Peyer's patch (tissue), 4 donors: ENCODE measurements at places on chromosomes 12 and 14. TPM values are rescaled to one million over a fixed set of nuclear protein-coding genes. Genes with fewer than 3 reads are reported as not detected.

DNA sequence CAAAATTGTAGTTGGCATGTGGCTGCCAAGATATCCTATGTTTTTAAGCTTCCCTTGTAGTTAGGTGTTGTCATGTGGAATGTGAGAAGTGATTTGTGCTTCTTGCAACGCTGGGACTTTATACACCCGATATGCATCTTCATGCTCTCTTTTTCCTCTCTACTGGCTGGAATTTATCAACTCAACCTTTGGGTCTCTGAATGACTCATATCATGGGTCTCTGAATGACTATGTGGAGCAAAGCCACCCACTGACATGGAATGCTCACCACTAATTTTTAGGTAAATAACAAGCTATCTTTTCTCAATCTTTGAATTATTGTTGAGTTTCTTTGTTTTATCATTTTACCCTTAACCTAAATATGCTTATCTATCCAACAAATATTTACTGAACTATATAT lies 144.6 kb downstream of the ATP23 start:
- DNase-seq = no peak

DNA sequence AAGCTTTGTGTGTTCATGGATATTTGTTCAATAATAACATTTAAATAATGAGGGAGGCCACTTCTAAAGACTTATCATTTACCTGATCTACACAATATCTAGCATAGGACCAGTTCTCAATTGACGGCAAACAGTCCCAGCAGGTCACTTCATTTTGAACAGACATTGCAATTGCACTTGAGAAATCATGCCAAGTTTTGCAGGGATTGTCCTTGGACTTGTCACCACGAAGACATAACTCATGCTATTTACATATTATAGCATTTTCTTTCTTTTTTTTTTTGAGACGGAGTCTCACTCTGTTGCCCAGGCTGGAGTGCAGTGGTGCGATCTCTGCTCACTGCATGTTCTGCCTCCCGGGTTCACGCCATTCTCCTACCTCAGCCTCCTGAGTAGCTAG lies 34.5 kb upstream of the BICD1 start:
- no peak for DNase-seq

Gene ZNF384
- total RNA-seq = 82.8 TPM

DNA sequence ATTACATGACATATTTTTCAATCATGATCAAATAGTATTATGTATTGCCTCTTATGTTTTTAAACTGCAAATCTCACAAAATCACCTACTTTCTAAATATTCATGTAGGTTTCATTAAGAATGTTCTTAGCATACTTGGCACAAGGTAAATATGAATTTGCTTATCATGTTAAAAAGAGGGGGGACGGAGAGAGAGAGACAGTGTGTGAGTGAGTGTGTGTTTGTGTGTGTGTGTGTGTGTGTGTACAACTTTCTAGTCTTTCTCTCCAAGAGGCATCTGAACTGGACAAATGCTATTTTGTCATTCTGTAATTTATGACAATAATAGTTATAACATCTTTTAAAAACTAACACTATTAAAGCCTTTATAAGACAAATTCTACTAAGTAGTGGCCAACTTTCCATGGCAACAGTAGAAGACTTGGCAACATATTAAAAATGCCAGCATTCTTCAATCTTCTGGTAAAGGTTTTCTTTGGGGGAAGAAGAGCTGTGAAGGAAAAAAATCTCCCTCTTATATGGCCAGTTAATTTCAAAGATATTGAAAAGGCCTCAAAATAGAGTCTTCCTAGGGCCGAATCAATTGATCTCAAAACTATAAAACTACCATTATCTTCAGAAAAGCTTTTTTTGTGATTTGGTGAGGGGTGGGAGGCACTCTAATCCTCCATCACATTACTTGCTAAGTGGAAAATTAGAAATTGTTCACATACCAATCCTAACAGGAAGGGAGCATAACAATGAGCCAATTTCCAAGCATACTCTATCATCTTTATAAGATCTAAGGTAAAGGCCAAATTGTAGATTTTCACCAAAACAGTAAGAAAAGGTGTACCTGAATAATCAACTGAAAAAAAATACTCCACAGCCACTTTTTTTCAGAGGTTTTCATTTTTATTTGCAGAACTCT lies 28.2 kb downstream of the CDK17 start:
- no peak for DNase-seq

GRCh38 chr14:68520637-68521556 lies 272.0 kb downstream of the ZFP36L1 start:
- peak; percentile 81 for DNase-seq

DNA sequence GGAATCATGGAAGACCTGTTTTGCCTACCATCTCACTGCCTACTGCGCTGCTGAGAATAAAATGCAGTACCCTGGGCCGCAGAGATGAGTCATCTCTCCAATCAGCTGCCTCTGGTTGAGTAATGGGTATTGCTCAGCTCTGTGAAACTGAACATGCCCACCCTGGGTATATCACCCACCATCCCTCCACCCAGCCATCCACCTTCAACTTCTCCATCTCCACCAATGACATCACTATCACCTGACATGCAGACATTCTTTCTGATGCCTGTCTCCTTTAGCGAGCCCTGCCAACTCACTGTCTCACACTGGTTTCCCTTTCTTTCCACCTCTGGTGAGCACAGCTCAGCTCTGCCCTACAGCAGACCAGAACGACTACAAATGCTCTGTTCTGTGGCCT lies 33.6 kb downstream of the E2F7 start:
- no peak for DNase-seq

GRCh38 chr14:30312214-30312613 lies 246.7 kb upstream of the G2E3 start:
- DNase-seq = no peak

Gene ANO4
- not detected for total RNA-seq

GRCh38 chr12:53042607-53043454 lies 7.0 kb upstream of the TNS2 start:
- DNase-seq = no peak

Gene SLC38A4
- 1.1 TPM for total RNA-seq

Gene ASIC1
- 1.5 TPM for total RNA-seq

DNA sequence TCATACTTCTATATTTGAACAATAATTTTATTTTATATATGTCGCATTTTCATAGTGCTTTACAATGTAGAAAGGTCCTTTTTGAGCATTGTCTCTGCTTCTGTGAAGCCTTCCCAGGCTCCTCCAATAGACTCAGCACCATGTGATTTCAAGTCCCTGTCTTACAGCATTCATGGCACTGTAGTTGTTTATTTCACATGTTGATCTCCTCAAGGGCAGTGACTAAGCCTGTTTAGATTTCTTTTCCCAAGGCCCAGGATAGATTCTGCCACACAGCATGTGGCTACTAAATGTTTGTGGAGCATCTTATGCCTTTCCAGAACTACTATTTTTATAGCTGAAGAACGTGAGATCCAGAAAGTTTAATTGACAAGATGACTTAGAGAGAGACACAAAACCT lies 391.7 kb downstream of the TMEM117 start:
- DNase-seq = no peak

Gene KRT72
- total RNA-seq = 2.3 TPM

Gene TRPV4
- 0.27 TPM for total RNA-seq

Gene DTX1
- total RNA-seq = 33.8 TPM

- no peak for DNase-seq
Observed at GRCh38 chr14:64937171-64937820, 5.2 kb downstream of the GPX2 start.

- DNase-seq = no peak
Observed at GRCh38 chr12:132244724-132245295, 84.6 kb downstream of the GALNT9 start.

Gene PROX2
- not detected for total RNA-seq

- DNase-seq = no peak
Observed at GRCh38 chr14:52741865-52742264, 11.9 kb downstream of the STYX start.

GRCh38 chr14:99644723-99645544 lies at the start of gene HHIPL1:
TSS of gene HHIPL1 (plus strand) at chr14:99645129. CDS start at chr14:99645208, 79 bp downstream.
- peak; percentile 51 for DNase-seq

- DNase-seq = no peak
Observed at GRCh38 chr14:59130462-59130861, 58.0 kb upstream of the DAAM1 start.

DNA sequence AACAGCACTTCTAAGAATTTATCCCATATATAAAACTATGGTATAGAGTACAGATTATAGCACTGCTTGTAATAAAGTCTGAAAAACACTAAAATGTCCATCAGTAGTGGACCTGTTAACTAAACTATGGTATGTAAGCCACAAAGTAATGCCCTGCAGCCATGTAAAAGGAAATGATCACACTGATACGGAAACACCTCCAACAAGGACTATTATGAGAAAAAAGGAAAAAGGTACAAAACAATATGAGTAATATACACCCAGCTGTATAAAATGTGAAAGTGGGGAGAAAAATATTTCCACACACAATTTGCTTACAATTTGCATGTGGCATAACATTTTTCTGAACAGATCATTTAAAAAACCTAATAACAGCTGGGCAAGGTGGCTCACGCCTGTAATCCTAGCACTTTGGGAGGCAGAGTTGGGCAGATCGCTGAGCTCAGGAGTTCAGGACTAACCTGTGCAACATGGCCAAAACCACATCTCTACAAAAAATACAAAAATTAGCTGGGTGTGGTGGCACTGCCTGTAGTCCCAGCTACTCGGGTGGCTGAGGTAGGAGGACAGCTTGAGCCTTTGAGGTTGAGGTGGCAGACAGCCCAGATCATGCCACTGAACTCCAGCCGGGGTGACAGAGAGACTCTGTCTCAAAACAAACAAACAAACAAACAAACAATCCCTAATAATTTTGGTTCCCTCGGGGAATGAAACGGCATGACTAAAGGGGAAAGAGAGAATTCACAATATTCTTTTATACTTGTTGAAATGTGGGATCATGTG lies 250.5 kb downstream of the MED13L start:
- DNase-seq = no peak

Gene SRRM4
- not detected for total RNA-seq

- no peak for DNase-seq
Observed at GRCh38 chr12:104275689-104276088, 27.9 kb upstream of the EID3 start.

DNA sequence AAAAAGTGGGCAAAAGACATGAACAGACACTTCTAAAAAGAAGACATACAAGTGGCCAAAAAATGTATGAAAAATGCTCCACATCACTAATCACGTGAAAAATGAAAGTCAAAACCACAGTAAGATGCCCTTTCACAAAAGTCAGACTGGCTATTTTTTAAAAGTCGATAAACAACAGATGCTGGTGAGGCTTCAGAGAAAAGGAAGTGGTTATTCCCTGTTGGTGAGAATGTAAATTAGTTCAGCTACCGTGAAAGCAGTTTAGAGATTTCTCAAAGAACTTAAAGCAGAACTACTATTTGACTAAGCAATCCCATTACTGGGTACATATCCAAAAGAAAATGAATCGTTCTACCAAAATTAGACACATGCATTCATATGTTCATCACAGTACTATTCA lies 237.0 kb downstream of the KIF21A start:
- DNase-seq = no peak

Gene RECQL
- 13.1 TPM for total RNA-seq

DNA sequence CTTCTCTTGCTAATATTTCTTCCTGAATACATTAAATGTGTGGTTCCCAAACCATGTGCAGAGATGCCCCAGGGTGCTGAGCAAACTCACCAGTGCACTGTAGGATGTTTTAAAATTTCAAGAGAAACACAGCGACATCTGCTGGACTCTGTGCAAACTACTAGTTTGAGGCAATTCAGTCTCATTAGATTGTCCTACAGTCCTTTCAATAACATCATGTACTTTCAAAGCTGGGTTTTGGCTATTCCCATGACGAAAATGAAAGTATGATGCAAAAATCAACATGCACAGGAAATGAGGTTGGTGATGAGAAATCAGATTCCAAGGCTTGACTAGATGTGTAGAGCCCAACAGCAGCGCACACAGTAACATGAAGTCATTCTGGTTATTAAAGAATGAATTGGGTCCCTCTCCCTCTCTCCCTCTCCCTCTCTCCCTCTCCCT lies 66.3 kb downstream of the CLIP1 start:
- peak; percentile 35 for DNase-seq

- no peak for DNase-seq
Observed at GRCh38 chr12:51793201-51793600, 55.3 kb downstream of the FIGNL2 start.

GRCh38 chr12:18054925-18055619 lies 34.9 kb downstream of the RERGL start:
- no peak for DNase-seq

GRCh38 chr12:106062693-106063092 lies 76.1 kb downstream of the NUAK1 start:
- DNase-seq = no peak

- DNase-seq = no peak
Observed at GRCh38 chr12:15220451-15220850, 766 bp downstream of the RERG start.

Gene NFE2
- total RNA-seq = not detected

- DNase-seq = no peak
Observed at GRCh38 chr12:108324351-108325017, 14.6 kb downstream of the CMKLR1 start.

DNA sequence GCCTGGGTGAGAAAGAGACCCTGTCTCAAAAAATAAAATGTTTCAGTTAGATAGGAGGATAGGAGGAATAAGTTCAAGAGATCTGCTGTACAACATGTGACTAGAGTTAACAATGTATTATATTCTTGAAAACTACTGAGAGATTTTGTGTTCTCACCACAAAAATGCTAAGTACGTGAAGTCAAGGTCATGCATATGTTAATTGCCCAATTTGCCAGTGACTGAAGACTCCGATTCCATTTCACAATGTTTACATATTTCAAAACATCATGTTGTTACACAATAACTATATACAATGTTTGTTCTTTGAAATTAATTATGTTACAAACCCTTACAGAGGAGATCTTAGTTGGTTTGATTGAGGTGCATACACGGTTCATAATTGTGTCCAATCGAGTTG lies 52.1 kb downstream of the SLC15A4 start:
- no peak for DNase-seq

- no peak for DNase-seq
Observed at GRCh38 chr12:65946821-65947220, 122.5 kb downstream of the HMGA2 start.

DNA sequence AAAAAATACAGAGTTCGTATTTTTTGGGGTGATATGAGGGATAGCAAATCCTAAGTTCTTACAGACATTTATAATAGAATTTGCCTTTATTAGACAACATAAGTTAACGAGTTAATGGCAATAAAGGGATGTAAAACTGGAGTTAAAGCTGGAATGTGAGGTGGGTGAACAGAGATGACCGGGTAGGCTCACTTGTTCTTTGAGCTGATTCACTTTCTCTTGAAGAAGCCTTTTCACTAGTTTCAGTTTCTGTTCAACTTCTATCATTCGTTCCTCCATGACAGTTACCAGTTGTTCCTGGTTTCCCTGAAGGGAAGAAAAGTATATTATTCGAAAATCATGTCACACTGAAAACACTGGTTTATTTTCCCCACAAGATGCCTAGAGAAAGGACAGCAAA lies 57.7 kb upstream of the SAV1 start:
- no peak for DNase-seq

GRCh38 chr12:132719141-132719953 lies 8.7 kb downstream of the PGAM5 start:
- DNase-seq = no peak

GRCh38 chr14:95174184-95174792 lies 17.0 kb upstream of the DICER1 start:
- DNase-seq = no peak

- no peak for DNase-seq
Observed at GRCh38 chr12:69388371-69388770, 28.8 kb downstream of the YEATS4 start.
